ENCODE measurements at places on chromosomes 7 and 10. TPM values are rescaled to one million over a fixed set of nuclear protein-coding genes. Genes with fewer than 3 reads are reported as not detected.

DNA sequence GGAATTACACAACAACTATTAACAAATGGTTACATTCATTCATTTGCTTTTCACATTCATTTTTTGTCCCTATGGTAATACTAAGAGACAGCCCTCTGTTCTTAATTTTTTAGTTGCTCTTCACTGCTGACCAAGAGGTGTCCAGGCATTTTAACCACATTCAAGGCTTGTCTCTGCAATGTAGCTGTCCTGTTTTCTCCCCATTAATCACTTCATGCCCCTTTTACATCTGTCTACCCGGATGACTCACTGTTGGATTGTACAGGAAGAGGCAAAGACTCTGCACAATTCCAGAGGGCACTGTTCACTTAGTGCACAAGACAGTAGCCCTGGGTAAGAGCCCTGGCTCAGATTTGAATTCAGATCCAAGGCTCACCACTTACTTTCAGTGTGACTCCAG is 168.5 kb downstream of the NOC3L start:
- DNase-seq, result no peak

- DNase-seq, result no peak
Observed at GRCh38 chr10:6464862-6465430, 115.1 kb downstream of the PRKCQ start.

DNA sequence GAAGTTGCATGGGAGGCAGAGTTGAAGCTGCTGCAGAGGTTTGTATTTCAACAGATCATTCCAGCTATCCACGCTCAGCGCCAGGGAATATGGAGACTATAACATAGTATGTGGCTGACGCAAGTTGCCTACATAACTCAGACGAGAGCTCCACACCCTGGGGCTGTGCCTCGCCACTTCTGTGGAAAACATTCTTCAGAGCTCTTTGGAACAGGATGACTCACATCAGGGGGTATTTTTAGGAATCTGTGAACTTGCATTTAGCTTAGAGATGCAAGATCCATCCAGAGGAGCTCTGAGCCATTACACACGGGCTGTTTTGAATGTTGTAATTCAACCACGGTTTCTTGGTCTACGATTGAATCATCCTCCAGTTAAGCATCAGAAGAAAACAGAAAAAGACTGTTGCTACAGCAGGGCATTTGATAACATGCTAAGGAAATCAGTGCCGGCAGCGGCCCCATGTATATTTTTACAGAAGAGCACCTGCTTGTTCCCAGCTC is 481.5 kb upstream of the AKR1E2 start:
- DNase-seq, result peak; percentile 35

GRCh38 chr10:63052083-63052482 is 81.0 kb upstream of the NRBF2 start:
- DNase-seq, result no peak

DNA sequence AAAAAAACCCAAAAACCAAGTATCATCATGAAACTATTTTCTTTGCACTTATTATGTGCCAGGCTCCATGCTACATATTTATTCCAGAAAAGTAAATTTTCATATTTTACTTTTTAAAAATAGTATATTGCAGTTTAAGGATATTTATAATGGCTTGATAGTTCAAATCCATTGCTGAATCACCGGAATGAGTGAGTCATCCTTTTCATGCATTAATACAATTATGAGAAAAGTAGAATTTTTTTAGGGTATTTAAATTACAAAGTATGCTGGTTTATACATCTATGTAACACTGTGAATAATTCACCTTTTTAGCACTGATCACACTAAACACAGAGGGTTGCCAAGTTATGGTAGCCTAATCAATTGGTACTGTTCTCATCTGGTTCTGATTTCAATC is 54.3 kb downstream of the SLC16A9 start:
- DNase-seq, result no peak

HMX2 gene
- not detected for total RNA-seq

GIMAP1 gene
- total RNA-seq, result 10.5 TPM

GRCh38 chr7:94240902-94241301 is 153.8 kb upstream of the COL1A2 start:
- no peak for DNase-seq

PAX4 gene
- total RNA-seq, result not detected

ENKUR gene
- total RNA-seq, result not detected

GRCh38 chr10:78654047-78654590 is 414.6 kb upstream of the ZMIZ1 start:
- DNase-seq, result no peak

- no peak for DNase-seq
Observed at GRCh38 chr10:5862360-5862961, 27.2 kb downstream of the ANKRD16 start.

DNA sequence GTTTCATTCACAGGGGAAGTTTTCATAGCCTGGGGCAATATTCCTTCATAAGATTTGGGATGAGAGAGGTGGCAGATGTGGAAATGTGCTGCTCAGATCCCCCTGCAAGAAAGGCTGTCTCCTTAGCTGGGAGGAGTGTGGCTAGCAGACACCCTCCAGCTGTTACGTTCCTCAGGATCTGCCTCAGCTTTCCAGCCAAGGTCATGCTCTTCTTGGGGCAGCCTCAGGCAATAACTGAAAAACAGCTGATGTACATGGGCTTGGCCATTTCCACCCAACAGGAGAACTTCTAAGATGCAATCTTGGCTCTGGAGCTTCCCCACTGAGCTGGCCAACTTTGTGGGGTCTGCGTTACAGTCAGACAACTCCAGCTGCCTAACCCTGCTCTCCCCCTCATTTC is 51.3 kb upstream of the SEPTIN7 start:
- DNase-seq, result no peak

- peak; percentile 31 for DNase-seq
Observed at GRCh38 chr10:31129271-31129670, 97.6 kb upstream of the ZNF438 start.
